Vagina (tissue), 2 donors: ENCODE measurements at places on chromosomes 4 and X.

DNA sequence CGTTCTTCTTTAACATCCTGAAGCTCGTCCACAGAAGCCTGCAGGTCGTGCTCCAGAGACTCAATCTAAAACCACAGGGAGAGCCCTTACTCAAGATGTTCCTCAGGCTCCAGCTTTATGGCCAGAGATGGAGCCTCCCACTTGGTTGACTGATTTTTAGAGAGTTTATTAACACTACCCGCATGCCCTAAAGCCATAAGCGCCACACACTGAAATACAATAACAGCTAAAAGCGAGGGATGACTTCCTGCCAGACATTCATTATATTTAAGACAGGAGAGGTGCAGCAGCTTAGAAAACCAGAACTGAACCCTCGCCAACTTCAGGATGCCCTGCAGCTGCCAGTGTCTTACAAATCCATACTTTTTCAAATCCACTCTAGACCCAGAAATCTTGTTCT lies 42.0 kb downstream of the SOD3 start:
- peak; percentile 49 for DNase-seq

GRCh38 chr4:108008721-108009120 lies 19.0 kb downstream of the HADH start:
- DNase-seq = no peak

- DNase-seq = no peak
These were observed 85.9 kb upstream of the ACSL4 start for GRCh38 chrX:109818976-109819375.

DNA sequence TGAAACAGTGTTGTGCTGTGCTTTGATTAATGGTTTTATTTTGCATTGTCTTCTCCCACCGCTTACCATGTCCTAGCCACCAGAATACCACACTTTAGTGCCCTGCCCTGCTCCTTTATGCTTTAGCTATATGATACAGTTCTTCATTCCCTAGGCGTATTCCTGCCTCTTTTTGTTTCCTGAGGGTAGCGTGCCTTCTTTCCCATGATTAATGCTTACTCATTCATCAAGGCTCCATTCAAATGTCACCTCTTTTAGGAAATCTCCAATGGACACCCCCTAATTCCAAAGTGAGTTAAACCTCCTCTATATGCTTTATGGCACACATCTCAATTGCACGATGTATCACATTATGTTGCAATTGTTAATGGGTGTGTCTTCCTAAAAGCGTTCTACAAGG lies 46.3 kb downstream of the SPANXD start:
- no peak for DNase-seq

DNA sequence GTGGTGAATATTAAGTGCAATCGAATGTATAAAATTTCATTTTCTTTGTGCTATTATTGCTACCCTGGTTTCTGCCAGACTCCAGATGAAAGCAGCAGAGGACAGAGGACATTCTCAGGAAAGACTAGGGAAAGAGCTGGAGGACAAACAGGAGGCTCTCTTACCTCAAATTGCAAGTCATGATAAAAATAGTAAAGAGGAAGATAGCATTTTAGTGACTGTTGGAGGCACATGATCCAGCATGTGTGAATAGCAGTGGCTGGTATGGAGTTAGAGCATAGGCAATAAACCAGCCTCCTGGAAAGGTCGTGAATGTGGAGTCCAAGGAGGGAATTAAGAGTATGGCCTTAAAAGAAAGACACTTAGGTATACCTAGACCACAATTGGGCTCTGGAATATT lies 1040.0 kb downstream of the STPG2 start:
- DNase-seq = no peak

GRCh38 chr4:120158841-120159463 lies 92.3 kb upstream of the MAD2L1 start:
- no peak for DNase-seq

GRCh38 chr4:34362654-34363053 lies 1881.7 kb downstream of the ARAP2 start:
- DNase-seq = no peak

DNA sequence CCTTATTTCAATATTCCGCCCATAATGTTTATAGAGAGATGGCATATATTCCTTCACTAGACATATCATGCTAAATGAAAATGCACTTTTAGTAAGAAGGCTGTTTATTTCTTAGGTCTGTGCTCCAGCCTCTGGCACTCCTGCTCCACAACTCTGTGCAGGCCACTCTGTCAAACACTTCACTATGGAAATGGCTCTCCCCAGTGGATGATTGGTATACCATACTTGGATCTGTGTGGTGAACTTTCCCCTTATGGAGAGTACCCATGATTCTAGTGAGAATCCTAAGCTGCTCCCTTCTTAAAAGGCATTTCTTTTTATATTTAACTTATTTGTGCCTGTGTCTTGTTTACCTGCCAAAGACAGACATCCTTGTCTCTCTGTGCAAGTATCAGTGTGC lies 480.1 kb upstream of the GALNT7 start:
- no peak for DNase-seq

DNA sequence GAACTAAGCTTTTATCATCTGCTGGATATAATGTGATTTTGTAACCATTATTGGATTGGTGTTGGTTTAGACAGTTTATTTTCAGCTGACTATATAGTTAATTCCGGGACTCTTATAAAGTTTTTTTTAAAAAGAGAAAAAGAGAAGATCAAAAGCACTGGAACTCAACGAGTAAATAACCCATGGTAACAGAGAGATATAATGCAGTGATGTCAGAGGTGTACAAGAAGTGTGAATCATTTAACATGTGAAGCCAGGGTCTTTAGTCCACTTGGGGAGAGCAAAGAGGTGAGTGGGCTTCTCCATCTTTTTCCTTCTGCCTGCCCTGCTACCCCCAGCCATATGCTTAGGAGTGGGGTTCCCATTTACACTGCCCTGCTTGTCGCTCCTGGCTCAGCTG lies 3.2 kb downstream of the TMEM165 start:
- DNase-seq = no peak

DNA sequence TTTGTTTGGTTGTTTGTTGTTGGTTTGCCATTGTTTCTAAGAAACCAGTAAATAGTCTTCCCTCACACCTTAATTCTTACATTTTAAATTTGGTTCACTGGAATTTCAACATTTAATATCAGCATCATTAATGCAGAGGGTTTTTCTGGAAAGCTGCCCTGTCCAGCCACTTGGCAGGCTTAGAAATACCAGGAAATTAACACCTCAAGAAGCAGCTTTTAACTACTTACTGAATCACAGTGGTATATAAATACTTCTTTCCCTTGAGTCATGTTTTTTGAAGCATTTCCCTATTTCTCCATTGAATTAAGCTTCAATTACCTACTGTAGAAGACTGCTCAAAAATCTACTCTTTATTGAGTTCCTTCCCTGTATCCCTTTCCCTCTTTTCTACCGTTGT lies 1221.1 kb upstream of the ADGRL3 start:
- DNase-seq = no peak

DNA sequence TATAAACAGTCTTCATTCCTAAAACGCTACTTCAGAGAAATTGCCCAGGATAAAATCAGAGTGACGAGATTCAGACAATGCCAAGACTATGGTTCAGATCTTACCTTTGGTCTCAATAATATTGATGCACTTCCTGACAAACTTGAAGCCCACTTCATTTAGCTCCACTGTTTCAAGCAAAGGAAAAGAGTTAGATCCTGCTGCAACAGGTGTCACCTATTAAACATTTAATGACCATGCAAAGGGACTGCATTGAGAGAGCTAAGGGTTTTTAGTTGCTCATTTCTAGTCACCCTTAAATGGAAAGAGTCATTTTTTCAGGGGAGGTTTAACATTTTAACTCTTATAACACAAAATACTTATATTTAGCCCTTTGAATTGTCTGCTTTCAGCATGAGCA lies 239.5 kb downstream of the OPHN1 start:
- no peak for DNase-seq

DNA sequence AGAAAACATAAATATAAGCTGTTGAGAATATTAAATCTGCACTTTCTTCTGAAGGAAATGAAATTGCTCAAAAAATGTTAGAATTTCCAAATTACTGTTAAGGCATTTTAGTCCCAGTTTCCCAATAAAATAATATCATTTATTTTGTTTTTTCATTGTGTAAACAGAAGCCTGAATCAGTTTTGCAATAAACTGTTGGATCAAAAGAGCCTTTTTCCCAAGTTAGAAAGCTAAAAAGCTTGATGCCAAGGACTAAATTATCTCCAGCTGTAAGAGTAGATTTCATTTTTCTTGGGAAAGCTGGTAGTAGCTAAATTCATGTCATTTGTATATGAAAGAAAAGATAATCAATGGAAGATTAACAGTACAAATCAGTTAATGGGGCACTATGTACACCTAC lies 95.8 kb downstream of the RNF150 start:
- DNase-seq = no peak

DNA sequence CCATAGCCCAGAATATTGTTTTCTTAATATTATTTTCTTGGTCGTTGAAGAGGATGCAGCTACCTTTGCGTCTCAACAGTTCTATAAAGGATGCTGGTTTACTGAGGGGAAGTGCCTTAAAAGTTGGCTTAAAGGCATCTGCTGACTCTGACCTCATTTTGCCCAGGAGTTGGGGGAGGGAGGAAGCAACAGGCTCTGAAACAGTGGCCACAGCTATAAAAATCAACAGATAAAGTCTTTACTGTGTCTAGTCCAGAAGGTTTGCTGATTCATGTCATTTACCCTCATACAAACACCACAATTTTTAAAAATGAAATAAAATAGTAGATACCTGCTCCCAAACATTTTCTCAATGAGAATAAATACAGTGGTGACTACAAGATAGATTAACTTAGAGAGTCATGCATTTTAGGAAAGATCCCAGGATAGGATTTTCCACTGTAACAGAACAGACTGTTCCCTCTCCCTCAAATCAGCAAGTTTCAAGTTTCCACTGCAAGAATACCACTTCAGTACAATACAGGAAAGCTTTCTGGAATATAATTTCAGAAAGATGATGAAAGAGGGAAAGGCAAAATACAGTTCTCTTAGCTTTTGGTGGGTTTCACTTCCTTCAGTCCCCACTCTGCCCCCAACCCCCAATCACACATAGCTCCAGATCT lies 1.9 kb downstream of the PHKA1 start:
- no peak for DNase-seq

DNA sequence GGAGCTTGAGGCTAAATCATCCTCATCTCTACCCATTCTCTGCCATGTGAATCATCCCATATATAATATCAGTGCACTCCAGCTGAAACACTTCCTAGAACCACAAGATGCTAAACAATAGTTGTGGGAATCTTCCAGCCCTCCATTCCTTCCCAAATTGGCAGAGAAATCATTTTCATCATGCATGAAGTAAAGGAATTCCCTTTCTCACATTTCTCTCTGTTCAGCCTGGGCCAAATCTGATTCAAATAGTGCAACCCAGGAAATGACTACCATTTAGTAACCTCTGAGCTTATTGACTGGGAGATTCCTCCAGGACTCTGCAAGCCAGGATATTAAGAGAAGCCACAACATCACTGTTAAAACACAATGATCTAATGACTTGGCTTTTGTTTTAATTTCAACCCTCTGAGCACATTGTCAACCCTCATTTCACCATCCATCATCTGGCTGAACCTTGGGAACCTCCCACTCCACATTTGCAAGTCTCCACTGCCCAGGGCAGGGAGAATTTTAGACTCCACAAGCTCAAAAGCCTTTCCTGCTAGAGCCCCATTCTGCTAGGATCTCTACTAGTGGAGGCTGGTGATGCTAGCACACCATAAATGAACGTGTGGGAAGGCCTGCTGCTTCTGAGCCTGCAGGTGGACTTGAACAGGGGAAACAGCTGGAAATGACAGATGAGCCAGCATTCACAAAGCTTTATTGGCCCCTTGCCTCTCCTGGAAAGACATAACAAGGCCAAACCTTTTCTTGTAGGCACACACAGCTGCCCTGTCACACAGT lies 133.9 kb downstream of the TET2 start:
- DNase-seq = no peak

DNA sequence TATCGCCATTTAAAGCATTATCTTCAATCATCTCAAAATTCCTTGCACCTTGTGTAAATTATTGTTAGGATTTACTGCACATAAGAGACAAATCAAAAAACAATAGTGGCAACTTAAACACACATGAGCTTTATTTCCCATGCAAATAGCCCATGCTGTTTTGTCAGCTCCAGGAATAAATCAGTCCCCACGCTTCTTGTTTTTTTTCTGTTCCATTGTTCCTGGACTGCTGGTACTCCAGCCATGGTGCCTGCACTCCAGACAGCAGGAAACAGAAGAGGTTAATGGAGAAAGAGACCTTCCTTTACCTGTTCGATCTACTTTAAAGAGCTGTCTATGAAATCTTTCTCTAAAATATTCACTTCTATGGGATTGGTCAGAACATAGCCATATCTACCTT lies 1515.7 kb upstream of the TENM3 start:
- no peak for DNase-seq

DNA sequence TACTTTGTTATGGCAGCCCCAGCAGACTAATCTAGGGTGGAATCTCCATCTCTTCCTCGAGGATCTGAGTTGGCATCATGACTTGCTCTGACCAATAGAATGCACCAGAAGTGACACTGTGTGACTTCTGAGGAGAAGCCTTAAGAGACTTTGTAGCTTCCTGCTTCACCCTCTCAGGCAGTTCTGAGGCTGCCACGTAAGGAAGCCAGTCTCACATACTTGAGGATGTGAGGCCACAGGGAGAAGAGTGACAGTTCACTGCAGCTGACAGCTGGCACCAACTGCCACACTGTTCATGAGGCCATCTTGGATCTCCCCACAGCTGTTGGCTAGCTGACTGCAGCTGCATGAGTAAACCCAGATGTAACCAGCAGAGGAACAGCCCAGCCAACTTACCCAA lies 29.3 kb upstream of the BCOR start:
- DNase-seq = no peak

GRCh38 chr4:42396752-42397634 lies at the start of gene SHISA3:
Gene SHISA3 (plus strand): TSS chr4:42397488. CDS start chr4:42398057, 569 bp downstream.
- no peak for DNase-seq

DNA sequence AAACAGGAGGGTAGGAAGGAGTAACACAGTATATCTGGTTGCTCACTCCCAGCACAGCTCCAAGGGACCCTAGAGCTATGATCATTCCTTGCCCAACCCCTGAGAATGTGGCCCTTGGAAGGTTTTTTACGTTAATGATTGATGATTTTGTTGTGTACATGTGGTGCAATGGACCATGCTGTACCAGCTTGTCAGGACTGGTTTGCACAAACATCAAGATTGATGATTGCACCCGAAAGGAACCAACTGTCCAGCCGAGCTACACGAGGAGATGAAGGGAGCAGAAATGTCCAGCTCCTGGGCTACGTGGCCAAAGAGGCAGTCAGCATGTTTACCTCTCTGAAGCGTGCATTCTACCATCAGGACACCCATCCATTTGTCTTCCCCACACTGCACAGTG lies 83.2 kb upstream of the USP9X start:
- DNase-seq = no peak

- DNase-seq = no peak
These were observed 93.6 kb upstream of the DHX15 start for GRCh38 chr4:24677909-24678308.

DNA sequence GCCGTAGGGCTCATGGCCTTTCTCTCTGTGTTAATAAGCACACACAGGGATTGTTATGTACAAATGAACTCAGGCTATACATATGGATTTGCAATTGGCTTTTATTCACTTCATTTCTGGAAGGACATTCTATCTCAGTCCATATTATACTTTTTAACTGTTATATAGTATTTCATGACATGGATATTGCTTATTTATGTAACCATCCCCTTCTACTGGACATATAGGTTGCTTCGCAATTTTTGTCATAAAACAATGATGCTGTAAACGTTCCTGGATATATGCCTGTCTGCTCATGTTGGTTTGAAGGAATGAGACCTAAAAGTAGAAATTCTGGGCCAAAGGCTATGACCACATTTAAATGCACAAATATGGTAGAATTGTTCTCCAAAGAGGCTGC lies 158.1 kb downstream of the BCOR start:
- DNase-seq = no peak

- no peak for DNase-seq
These were observed 276.3 kb downstream of the HNRNPD start for GRCh38 chr4:82097504-82097903.
